ENCODE measurements at places on chromosomes 11 and 22.

GRCh38 chr11:122599434-122599833, 56.1 kb upstream of the UBASH3B start:
- DNase-seq, result no peak

GRCh38 chr11:34065505-34066203, 14.1 kb downstream of the CAPRIN1 start:
- DNase-seq, result no peak

GRCh38 chr11:1852877-1853276, at the start of gene LSP1:
LSP1 (plus strand) TSS chr11:1853084; CDS start chr11:1853145, 61 bp downstream.
- DNase-seq, result no peak

GRCh38 chr11:43833657-43834073, 47.0 kb upstream of the ALKBH3 start:
- no peak for DNase-seq

DNA sequence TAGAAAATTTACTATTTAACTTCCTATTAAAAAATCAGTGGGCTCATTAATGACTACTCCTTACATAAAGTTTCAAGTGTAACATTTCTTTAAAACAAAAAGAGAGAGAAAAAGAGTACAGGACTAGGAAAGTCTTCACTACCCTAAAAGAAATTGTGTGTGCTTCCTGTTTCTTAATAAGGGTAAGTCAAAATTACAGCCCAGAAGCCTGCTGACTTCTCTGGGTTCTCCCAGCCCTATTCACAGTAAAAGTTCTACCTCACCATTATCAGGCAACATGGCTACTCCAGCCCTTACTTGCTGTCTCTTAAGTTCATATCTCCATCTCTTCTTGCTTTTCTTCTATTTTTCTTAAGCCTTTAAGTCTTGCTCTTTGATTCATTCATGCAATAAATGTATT, 20.3 kb upstream of the ZC3H12C start:
- DNase-seq, result no peak

DNA sequence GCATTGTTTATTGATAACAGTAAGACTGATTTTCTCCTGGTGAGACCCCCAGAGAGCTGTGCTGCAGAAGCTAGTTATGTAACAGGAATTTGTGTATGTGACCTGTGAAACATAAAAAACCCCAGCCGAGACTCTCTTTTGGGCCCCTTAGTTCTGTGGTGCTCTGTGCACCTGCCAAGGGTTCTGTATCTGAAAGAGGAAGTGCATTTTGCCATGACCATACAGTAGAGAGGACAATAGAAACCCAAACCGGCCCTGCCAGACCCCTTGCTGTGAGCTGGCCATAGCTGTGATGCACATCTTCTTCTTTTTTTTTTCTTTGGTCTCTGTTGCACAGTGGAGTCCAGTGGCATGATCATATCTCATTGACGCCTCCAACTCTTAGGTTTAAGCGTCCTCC, 31.4 kb upstream of the APOL5 start:
- DNase-seq, result no peak

GRCh38 chr22:29260601-29261315, 7.0 kb downstream of the RHBDD3 start:
- DNase-seq, result no peak

- DNase-seq, result no peak
Observed at GRCh38 chr22:41805639-41806038, 5.2 kb downstream of the CCDC134 start.

DNA sequence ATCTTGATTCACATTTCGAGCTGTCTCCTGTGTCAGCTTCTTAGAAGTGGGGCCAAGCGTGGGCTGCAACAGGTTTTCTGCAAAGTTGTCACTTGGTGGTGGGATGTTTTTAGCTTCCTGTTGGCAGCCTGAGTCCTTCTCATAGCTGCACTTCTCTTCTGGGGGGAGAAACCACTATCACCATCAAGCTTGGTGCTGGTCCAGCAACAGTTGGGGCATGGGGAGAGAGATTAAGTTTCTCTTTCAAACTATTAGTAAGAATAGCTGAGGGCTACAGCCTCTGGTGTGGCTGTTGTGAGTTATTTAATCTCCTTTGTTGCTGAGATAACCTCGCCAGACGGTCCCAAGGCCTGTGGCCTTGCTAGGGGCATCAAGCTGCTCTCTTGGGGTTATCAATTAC, 123.3 kb upstream of the CRYBB3 start:
- no peak for DNase-seq

DNA sequence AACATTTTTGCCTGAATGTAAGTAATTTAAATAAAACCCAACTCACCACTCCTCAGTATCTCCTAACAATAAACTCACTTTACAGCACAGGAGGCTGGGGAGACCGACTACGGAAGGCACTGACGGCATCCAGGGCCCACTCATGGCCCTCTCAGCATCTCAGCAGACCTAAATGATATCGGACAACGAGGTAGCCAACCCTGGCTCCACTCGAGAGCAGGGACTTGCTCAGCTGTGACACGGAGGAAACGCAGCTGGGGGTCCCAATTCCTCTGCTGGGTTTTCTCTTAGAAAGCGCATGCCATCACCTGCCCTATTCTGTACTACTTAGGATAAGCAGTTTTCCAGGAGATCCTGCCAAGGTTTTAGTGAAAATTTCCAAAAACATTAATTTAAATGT, 109.1 kb upstream of the BID start:
- no peak for DNase-seq

DNA sequence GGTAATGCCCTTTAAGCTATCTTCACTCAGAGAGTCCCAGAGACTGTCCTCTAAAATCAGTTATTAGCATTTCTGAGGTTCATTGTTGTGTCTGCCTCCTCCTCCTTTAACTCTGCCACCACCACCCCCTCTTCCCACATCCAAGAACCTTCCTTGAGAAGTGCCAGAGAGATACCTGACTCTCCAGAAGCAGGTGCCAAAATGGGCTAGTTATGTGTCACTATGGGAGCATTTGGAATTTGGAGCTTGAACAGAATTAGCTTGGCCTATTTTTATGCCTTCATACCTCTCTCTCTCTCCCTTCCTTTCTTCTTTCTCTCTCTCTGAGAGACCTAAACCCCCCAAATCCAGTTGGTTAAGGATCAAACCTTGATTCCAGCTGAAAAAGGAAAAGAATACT, 75.9 kb downstream of the AMOTL1 start:
- DNase-seq, result no peak

- no peak for DNase-seq
Observed at GRCh38 chr22:31080164-31080847, 812 bp upstream of the SMTN start.
